Lung (tissue), 17 donors: ENCODE measurements at places on chromosomes 1 and 21.

DNA sequence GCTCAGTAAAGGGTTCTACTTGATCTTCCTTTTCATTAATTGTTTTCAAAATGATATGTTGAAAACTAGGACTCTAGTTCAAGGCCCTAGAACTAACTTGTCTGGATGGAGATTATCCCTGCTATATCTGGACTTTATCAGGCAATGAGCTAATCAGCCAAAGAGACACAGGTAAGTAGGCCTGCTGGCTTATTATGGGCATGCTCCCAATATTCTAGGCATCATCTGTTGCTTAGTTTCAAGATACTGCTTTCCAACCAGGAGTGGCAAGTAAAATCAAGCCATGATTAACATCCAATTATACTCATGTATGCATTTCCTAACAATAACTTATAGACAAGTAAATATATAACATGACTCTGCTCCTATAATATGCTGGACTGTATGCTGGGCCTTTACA, 4.2 kb downstream of the DNASE2B start:
- DNase-seq: no peak

DNA sequence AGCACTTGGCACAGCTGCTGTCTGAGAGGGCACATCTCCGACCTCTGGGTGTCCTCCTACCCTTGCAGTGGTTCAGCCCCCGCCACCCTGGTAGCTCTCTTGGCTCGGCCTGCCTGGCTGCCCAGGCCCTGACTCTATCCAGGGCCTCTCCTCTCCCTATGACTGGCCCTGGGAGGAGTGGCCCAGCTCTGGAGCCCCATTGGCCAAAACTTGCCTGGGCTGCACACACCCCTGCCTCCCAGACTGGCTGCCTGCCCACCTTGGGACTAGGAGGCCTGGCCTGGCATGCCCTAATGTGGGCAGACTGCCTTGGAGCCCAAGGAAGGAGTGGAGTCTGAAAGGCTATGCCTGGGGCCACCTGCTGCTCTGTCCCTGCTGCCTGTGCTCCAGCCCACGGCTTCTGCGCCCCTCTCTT, 33.6 kb downstream of the ACOT11 start:
- DNase-seq: peak; percentile 84

DNA sequence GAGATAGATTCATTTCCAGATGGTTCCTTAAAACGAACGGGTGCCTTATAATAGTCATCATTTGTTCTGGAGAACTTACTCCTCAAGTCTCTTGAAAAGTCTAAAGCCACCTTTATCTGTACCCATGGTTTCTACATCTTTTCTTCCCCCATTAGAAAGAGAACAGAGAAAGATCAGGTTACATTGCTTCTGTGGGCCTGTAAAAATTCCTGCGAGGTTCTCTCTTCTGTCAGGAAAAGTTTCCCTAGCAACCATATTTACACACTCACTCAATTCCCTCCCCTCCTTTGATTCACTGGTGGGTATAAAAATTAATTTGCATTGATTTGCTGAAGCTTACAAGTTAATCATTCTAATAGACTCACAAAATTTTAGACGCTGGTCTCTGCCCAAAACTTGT, 6.7 kb downstream of the PHC2 start:
- DNase-seq: no peak

- DNase-seq: peak; percentile 87
These were observed 273.1 kb upstream of the SNX7 start for GRCh38 chr1:98388441-98388840.

DNA sequence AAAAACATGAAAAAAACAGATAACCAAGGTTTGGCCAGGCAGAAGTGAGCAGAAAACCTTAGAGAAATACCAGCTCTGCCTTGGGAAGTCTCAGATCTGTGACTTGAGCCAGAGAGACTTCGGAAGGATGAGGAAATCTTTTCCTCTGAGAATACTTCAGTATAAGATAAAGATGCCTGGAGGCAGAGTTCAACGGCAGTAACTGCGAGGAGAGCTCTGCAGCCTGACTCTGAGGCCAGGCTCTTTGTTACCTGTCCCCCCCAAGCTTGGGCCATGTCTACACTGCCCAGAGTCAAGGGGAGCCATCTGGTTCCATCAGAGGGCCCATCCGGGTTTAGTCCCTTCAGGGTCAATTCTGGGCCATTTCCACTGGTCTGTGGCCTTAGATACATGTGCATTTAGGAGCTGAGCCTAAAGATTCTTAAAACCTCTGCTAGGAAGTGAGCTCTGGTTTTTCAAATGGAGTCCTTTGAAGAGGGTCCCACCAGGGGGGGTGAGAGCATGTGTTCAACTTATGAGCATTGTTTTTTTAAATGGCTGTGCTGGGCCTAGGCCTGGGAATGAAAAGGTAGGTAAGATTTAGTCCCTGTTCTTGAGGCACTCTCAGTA, 8.7 kb downstream of the KIRREL1 start:
- peak; percentile 67 for DNase-seq

DNA sequence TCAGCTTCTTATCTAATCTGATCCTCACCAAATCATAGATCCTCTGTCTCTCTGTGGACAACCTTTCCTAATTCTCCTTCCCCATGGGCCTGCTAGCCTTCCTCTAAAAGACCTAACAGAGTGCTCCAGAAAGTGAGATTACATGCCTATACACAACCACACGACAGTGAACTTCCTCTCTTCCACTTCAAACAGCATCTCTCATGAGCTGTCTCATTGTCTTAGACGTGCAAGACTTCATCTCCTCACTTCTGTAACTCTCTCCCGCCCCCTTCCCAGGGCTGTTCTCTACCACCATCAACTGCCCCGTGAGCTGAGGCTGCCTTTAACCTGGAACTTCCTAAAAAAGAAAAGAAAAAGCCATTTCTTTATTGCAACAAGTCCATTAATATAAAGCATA, 14.1 kb upstream of the A3GALT2 start:
- DNase-seq: no peak

- peak; percentile 83 for DNase-seq
These were observed at the start of gene CD58 for GRCh38 chr1:116570358-116571214. Gene CD58, minus strand, starts transcription at chr1:116571026. Its CDS starts 54 bp downstream, at chr1:116570972.

GRCh38 chr1:8540261-8540941, 222.5 kb downstream of the SLC45A1 start:
- DNase-seq: no peak

GRCh38 chr1:40314721-40315238, 2.3 kb downstream of the COL9A2 start:
- no peak for DNase-seq

- DNase-seq: no peak
These were observed 355.6 kb upstream of the KAZN start for GRCh38 chr1:14242870-14243269.

- no peak for DNase-seq
These were observed 79.0 kb downstream of the GALNT2 start for GRCh38 chr1:230145953-230146476.

GRCh38 chr1:22878626-22879025, 94.0 kb downstream of the LACTBL1 start:
- no peak for DNase-seq

DNA sequence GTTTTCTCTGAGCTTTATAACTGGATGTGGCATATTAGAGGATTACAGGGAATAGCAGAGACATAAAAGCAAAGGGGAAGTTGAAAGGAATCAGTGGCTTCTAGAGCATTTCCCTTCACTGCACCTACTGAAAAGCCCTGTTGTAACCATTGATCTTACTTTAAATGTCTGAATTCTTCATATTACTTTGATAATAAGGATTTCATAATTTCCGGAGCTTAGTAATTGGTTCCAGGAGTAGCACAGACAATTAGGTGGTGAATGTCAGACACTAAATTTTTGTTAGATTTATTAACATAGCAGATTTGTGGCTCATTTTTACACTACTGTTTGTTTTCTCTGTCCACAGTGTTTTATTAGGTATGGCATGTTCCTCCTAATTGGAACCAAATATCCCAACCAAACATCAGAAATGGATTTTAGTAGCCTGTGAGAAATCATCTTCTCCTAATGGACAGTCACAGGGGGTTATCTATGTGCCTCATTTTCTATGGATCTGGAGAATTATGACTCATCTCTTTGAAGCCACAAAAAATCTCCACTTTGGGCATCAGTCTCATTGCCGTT, 100.5 kb downstream of the GIPC2 start:
- no peak for DNase-seq

DNA sequence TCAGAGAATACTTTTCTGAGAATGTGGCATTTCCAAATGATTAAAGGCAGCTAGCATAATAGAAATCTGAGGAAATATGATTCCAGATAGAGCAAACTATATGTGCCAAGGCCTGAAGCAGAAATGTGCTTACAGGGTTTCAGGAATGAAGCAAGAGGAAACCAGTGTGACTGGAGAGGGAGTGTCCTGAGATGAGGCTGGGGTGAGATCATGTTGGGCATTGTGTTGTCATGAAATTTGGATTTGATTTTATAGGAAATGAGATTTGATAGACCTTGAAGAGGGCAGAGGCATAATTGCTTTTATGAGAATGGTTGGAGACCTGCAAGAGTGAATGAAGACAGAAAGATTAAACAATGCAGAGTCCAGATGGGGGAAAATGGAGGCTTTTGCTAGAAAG, 338.1 kb upstream of the SNX7 start:
- no peak for DNase-seq

DNA sequence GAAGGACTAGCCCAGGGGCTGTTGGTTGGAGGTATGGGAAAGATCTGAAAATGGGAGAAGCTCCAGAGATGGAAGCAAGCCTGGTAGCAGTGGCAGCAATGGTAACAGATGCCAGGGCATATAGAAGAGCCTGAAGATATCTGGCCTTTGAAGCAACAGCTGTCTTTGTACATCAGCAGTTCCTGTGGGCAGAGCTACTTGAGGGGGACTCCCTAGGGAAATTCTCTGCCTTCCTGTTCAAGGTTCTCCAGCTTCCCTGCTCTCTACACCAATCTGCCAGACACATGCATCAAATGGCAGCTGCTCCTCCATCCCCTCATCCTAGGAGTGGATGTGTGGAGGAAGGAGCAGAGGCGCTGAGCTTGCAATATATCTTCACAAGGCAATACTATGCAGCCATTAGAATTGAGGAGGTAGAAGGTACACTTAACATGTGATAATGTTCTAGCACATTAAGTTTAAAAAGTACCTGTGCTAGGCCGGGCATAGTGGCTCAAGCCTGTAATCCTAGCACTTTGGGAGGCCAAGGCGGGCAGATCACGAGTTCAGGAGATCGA, 2.2 kb downstream of the TMEM35B start:
- DNase-seq: no peak

- DNase-seq: peak; percentile 23
These were observed 1.4 kb downstream of the ESRRG start for GRCh38 chr1:216721863-216722262.

DNA sequence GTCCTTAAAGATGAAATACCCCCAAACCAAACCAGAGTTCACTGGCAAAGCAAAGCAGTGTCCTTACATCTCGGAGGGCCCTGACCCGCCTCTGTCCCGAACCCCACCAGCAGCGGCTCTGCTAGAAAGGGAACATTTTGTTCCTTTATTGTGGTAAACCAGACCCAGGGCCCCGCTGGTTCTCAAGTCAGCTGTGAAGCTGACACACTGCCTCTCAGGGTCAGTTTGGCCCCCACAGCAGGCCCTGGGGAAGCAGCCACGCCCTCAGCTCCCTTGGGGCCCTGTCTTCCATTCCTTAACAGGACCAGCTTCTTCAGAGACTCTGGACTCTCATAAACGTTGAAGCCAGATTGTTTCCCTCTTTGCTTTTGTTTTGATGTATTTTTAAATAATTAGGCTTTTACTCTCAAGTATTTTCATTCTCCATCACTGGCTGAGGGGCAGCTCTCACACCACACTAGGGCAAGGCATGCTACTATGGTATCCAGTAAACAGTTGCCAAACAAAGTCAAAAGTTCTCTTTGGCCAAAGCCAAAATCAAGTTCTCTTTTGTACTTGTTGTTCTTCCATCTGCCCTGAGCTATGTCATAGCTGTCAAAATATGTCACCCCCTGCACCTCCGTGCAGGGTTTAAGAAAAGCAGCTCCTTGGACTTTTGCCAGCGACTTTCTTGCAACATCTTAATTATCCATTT, 61.1 kb upstream of the ANGPTL1 start:
- peak; percentile 97 for DNase-seq

DNA sequence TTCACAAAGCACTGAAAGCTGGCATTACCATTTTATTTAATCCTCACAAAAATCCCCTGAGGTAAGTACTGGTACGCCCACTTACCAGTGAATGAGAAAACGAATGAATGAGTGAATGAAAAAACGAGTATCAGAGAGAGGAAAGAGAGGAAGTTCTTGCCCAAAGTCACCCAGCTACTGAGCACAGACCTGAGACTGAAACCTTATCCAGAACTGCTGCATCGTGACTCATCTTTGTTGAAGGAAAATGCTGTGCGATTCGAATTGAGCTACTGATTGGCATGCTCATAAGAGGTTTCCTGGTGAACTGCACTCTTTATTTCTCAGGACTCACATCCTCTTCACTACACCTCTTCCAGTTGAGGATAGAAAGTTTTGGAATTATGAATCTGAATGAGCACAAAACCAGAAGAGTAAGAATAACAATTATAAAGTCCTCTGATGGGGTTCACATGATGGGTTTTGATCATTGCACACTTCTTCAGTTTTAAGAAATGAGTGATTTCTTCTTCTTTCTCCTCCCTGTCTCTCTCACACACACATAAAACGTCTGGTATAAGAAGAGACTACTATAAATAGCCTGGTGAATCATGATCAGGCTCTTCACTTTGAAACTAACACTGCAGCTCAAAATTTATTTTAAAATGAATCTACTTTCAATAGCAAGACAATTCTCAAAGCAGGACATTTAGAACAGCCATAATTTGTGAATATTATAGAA, 32.1 kb downstream of the IL12RB2 start:
- DNase-seq: no peak

GRCh38 chr1:53332833-53333232, 5.0 kb upstream of the LRP8 start:
- no peak for DNase-seq

DNA sequence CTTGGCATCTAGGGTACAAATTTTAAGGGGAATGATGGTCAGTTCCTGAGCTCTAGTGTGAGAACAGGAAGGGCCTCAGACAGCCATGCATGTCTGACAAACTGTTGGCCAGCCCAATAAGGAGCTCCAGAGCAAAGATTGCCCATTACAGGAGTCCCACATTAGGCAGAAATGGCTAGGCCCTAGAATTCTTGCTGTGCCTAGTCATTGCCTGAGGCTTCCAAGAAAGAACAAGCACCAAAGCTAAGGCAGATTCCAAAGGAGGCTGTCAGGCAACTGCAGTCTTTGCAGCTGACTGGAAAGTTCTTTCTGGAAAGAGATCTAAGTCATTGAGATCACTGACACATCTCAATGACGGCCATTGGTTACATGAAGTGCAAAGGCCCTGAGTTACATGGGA, 3.9 kb upstream of the STIL start:
- no peak for DNase-seq

DNA sequence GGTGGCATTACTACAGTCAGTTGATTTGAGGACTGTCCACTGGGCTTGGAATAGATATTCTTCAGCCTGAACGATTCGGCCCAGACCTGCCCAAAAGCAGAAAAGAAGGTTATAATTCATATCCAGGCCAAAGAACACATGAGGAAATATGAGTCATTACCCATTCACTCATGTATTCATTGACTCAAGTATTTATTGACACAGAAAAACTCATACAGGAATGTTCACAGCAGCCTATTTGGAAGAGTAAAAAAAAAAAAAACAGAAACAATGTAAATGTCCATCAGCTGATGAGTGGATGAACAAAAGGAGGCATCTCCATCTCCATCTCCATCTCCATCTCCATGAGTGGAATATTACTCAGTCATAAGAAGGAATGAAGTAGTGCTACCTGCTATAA, 15.9 kb downstream of the ZMYND12 start:
- no peak for DNase-seq

GRCh38 chr1:156368157-156368658, 803 bp upstream of the RHBG start:
- DNase-seq: no peak
